ENCODE measurements at places on chromosomes 6 and 20. TPM values are rescaled to one million over a fixed set of nuclear protein-coding genes. Genes with fewer than 3 reads are reported as not detected.

SLC25A27 gene
- 11.9 TPM for total RNA-seq

GSTA4 gene
- total RNA-seq: 83.8 TPM

CST7 gene
- not detected for total RNA-seq

RAB22A gene
- total RNA-seq: 24.0 TPM

MYBL2 gene
- 2.4 TPM for total RNA-seq

RHAG gene
- total RNA-seq: not detected

SSTR4 gene
- 0.53 TPM for total RNA-seq

TSPO2 gene
- not detected for total RNA-seq

GUCA1A gene
- 0.43 TPM for total RNA-seq

SPATA25 gene
- not detected for total RNA-seq

SUMO4 gene
- 2.6 TPM for total RNA-seq

HEY2 gene
- total RNA-seq: 0.80 TPM

ANGPT4 gene
- not detected for total RNA-seq

FAM209A gene
- 0.40 TPM for total RNA-seq

FOXQ1 gene
- total RNA-seq: 12.8 TPM

TDRD6 gene
- 0.08 TPM for total RNA-seq

SLC18B1 gene
- 28.8 TPM for total RNA-seq

CST5 gene
- 1.3 TPM for total RNA-seq

SLC22A7 gene
- total RNA-seq: 31.5 TPM

HTR1B gene
- 0.36 TPM for total RNA-seq

CYP39A1 gene
- total RNA-seq: 7.5 TPM

PRRT1 gene
- total RNA-seq: 0.10 TPM

TRAPPC3L gene
- total RNA-seq: not detected

LZTS3 gene
- total RNA-seq: 36.4 TPM

EEF1A2 gene
- total RNA-seq: 23.5 TPM

NRN1 gene
- not detected for total RNA-seq

PLEKHG1 gene
- total RNA-seq: 6.8 TPM

CTSZ gene
- total RNA-seq: 161 TPM

IYD gene
- total RNA-seq: 10.0 TPM

MOG gene
- total RNA-seq: not detected

TRDN gene
- 0.24 TPM for total RNA-seq

ADGRB3 gene
- 2.2 TPM for total RNA-seq

ADNP gene
- 44.3 TPM for total RNA-seq

PGBD1 gene
- total RNA-seq: 6.2 TPM

MAD2L1BP gene
- total RNA-seq: 47.6 TPM

SLC17A1 gene
- 3.2 TPM for total RNA-seq

SLC22A1 gene
- 6.7 TPM for total RNA-seq

PPP1R3D gene
- 6.1 TPM for total RNA-seq

SLA2 gene
- not detected for total RNA-seq

FOXA2 gene
- total RNA-seq: 7.9 TPM

FILIP1 gene
- total RNA-seq: 6.0 TPM

SCGN gene
- 25.7 TPM for total RNA-seq

CD93 gene
- total RNA-seq: 4.1 TPM

SMPDL3A gene
- total RNA-seq: 126 TPM

OGFRL1 gene
- total RNA-seq: 83.8 TPM

TMEM181 gene
- 42.0 TPM for total RNA-seq

TFAP2A gene
- total RNA-seq: 6.2 TPM

FOXF2 gene
- 28.0 TPM for total RNA-seq

BTNL2 gene
- total RNA-seq: not detected

GTSF1L gene
- not detected for total RNA-seq
